ENCODE measurements at places on chromosomes 2 and 18.

GRCh38 chr2:37890893-37891495 is 34.1 kb upstream of the RMDN2 start:
- DNase-seq, result peak; percentile 56

DNA sequence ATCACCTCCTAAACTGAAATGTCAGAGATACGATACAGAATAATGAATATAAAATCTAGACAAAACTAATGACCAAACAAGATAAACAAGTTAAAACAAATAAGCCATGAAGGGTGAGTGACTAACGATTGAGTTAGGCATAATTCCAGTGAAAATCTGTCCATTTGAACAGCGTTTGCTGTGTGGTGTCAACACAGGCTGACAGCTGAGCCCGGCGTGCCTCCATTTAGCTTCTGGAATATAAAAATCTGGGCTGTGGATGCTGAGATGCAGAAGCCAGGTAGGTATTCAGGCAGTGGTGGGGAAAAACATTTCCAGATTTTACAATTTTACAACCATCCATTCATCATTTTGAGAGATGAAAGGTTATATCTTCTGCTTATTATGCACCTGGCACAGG is 2041.4 kb upstream of the CELF4 start:
- DNase-seq, result no peak

DNA sequence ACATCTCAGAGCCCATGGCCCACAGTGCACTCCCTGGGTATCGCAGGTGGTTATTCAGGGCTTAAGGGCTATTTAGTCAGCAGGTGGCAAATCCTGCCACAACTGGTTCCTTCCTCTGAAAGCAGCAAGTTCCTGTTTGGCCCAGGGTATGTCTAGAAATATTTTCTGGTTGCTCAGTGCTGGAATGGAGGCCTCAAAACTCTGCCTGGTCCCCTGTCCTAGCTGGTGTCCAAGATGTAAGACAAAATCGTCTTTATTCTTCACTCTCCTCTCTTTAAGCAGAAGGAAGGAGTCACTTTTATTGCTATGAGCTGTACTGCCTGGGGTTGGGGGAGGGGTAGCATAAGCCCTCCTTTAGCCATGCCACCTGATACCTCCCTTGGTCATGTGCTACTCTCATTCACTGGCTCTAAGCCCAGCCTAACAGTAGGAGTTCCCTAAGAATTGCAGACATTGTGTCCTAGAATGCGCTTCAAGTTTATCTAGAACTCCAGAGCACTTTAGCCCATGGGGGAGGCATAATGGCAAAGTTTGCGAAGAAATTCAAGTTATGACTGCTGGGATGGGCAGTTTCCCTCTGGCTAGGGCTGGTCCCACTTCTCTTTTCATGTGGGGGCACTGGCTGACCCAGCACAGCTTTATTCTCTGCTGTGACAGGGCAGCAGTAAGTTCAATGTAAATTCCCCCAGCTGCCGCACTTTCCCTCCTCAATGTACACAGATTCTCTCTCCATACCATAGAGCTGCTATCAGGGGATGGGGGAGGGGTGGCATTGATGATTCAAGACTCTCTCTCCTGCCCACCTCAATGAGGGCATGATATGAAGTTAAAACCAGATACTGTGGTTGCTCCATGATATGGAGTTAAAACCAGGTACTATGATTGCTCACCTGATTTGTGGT is 27.1 kb upstream of the CWC22 start:
- peak; percentile 46 for DNase-seq

DNA sequence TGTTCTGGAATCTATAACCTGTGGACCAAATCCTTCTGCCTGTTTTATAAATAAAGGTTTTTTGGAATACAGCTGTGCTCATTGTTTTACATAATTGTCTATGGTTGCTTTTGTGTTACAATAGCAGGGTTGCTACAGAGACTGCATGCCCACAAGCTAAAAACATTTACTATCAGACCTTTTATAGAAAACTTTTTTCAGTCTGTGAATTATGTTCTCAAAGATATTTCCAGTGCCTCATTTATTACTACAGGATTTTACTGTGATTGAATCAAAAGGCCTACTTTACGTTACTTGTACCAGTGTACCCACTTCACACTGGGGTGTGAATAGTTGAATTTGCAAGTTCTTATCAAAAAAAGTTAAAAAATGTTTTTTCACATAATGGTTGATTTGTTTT is 7.0 kb downstream of the KIAA1328 start:
- no peak for DNase-seq

- DNase-seq, result no peak
These were observed 85.3 kb upstream of the EFEMP1 start for GRCh38 chr2:56008661-56009431.

Measured in RPMI8226 (cell line).